Temporal lobe (tissue), 4 donors: ENCODE measurements at places on chromosomes 6 and 20. TPM values are rescaled to one million over a fixed set of nuclear protein-coding genes. Genes with fewer than 3 reads are reported as not detected.

The LIN28B gene
- 0.25 TPM for total RNA-seq

The MARCKS gene
- 269 TPM for total RNA-seq

The CNBD2 gene
- total RNA-seq, result 3.9 TPM

The PTK7 gene
- total RNA-seq, result 17.9 TPM

The OR10C1 gene
- total RNA-seq, result not detected

The CHMP4B gene
- 36.4 TPM for total RNA-seq

The PRSS16 gene
- total RNA-seq, result not detected

The DEFB124 gene
- not detected for total RNA-seq

The C6orf136 gene
- 11.6 TPM for total RNA-seq

The TCF15 gene
- total RNA-seq, result 0.49 TPM

The RRAGD gene
- total RNA-seq, result 60.2 TPM

The GPX5 gene
- not detected for total RNA-seq

The BHLHE23 gene
- 0.25 TPM for total RNA-seq

The KIAA0408 gene
- total RNA-seq, result 114 TPM

The HINT3 gene
- total RNA-seq, result 68.1 TPM

The OVOL2 gene
- 1.5 TPM for total RNA-seq

The TBXT gene
- not detected for total RNA-seq

The MMP24 gene
- total RNA-seq, result 75.0 TPM

The BEND6 gene
- total RNA-seq, result 14.5 TPM

The NR2E1 gene
- 10.8 TPM for total RNA-seq

The IBTK gene
- total RNA-seq, result 60.5 TPM

The CLIC5 gene
- total RNA-seq, result 2.5 TPM

The PTPRT gene
- total RNA-seq, result 34.7 TPM

The POPDC3 gene
- total RNA-seq, result 7.4 TPM

The KCNK17 gene
- total RNA-seq, result not detected

The CGA gene
- total RNA-seq, result not detected

The RHAG gene
- 0.49 TPM for total RNA-seq

The HNF4A gene
- total RNA-seq, result not detected

The TTLL9 gene
- total RNA-seq, result 3.7 TPM

The PRDM13 gene
- not detected for total RNA-seq

The PI16 gene
- total RNA-seq, result 0.25 TPM

The PHF20 gene
- total RNA-seq, result 47.0 TPM

The E2F3 gene
- total RNA-seq, result 8.4 TPM

The SMIM29 gene
- total RNA-seq, result 12.5 TPM

The WFDC5 gene
- total RNA-seq, result not detected

The SRSF12 gene
- total RNA-seq, result 27.5 TPM

The CYP21A2 gene
- total RNA-seq, result 0.25 TPM
